ENCODE measurements at places on chromosomes 3 and 15. TPM values are rescaled to one million over a fixed set of nuclear protein-coding genes. Genes with fewer than 3 reads are reported as not detected.

GRCh38 chr15:39251413-39252133, 329.3 kb upstream of the THBS1 start:
- H3K27ac ChIP-seq: peak overlapping the region; percentile 51
- DNase-seq: no peak
- peaks cover 4% of the 10 kb centered on the region for H3K27me3 ChIP-seq
- peaks cover 25% of the 10 kb centered on the region for H3K4me1 ChIP-seq
- peaks cover 3% of the 10 kb centered on the region for H3K36me3 ChIP-seq

DNA sequence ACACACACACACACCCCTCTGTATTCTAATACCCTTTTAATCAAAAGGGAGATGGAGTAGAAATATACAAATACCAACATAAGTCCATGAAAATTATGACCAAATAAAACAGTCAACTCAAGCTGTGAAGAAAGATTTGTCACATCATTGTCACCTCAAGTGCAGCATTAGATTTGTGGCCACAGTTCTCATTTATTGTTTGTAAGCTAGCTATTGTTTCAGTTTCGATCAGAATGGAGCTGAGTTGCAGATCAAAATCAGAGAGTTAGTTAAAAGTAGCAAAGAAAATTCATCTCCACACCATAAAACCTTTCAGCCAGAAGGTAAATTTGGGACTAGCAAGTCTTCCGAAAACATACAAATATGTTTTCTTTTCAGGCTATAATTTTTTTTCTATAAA, 267.7 kb upstream of the LMCD1 start:
- no peaks in the 10 kb centered on the region for H3K36me3 ChIP-seq
- H3K27ac ChIP-seq: no peak overlapping the region
- H3K27me3 ChIP-seq: peaks cover 2% of the 10 kb centered on the region
- DNase-seq: no peak

- no peak overlapping the region for H3K27ac ChIP-seq
- DNase-seq: no peak
- peaks cover 5% of the 10 kb centered on the region for H3K36me3 ChIP-seq
Observed at GRCh38 chr3:171250444-171250843, 209.8 kb downstream of the TNIK start.

GRCh38 chr3:58271901-58272501, 34.0 kb upstream of the RPP14 start:
- peaks cover 7% of the 10 kb centered on the region for H3K4me1 ChIP-seq
- H3K27me3 ChIP-seq: no peaks in the 10 kb centered on the region
- no peak overlapping the region for H3K4me3 ChIP-seq
- DNase-seq: no peak
- H3K36me3 ChIP-seq: peaks cover 23% of the 10 kb centered on the region

The CLRN1 gene
- total RNA-seq: not detected

The GCNT3 gene
- not detected for total RNA-seq

The ASB14 gene
- total RNA-seq: not detected

The B3GNT5 gene
- total RNA-seq: 17.0 TPM
